Ecto neural progenitor cell (in vitro differentiated cells): ENCODE measurements at places on chromosomes 11 and 22.

GRCh38 chr11:117745346-117745745 lies 51.7 kb downstream of the DSCAML1 start:
- DNase-seq = no peak

DNA sequence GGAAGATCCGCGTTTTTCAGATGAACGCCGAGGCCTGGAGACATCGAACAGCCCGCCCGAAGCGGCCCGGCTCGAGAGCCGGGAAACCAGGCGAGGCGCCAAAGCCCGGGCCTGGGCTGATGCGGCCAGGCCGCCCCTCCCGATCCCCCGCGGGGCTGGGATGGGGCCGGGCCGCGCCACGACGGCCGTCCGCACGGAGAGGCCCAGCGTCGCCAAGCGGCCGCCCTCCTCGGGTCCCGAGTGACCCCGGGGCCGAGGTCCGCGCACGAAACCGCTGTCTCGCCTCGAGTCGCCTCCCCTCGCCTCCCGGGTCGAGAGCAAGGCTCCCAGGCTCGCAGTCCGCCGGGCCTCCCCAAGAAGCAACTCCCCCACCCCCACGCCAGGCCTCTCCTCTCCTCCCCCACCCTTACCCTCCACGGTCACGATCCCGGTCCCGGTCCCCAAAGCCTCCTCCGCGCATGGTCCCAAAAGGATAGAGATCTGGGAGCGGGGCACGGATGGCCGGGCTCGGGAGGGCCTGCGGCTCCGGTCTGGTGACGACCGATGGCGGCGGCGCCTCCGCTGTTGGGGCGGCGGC lies 482 bp downstream of the DDX17 start:
- DNase-seq = no peak

GRCh38 chr11:134379241-134379640 lies 32.8 kb downstream of the B3GAT1 start:
- DNase-seq = no peak

GRCh38 chr22:39718921-39719475 lies 148.4 kb downstream of the CACNA1I start:
- DNase-seq = no peak

DNA sequence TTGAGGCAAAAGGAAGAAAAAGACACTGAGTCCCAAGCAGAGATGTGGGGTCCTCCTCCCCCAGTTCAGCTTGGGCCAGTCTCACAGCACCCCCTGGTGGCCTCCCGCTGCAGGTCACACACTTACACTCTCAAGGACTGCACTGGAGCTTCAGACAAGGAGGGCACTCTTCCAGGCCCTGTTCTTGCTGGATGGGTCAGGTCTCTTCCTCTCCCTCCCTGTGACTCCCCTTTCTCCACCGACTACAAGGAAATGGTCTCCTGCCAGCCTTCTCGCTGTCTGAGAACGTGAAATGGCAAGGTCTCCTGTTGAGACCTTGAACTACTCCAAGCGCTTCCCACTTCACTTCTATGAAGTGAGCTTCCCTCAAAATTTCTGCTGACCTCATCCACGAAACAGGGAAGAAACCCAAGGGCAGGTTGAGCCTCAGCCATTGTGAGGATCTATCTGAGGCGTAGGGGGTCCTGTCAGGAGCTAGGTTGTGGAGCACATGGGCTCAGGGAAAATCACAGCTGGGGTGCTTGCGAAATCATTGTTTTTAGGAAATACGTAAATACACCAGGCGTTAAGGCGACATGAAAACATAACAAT lies 11.2 kb upstream of the IGLL1 start:
- DNase-seq = peak; percentile 87

GRCh38 chr11:102610200-102610599 lies 14.9 kb downstream of the MMP20 start:
- DNase-seq = no peak

- no peak for DNase-seq
These were observed 38.9 kb downstream of the MUC2 start for GRCh38 chr11:1113405-1114201.

GRCh38 chr22:49106096-49106841 lies 721.4 kb downstream of the BRD1 start:
- DNase-seq = no peak

GRCh38 chr11:45647329-45647728 lies 18.1 kb downstream of the CHST1 start:
- DNase-seq = no peak

GRCh38 chr11:130523609-130524008 lies 75.2 kb downstream of the ADAMTS15 start:
- no peak for DNase-seq

DNA sequence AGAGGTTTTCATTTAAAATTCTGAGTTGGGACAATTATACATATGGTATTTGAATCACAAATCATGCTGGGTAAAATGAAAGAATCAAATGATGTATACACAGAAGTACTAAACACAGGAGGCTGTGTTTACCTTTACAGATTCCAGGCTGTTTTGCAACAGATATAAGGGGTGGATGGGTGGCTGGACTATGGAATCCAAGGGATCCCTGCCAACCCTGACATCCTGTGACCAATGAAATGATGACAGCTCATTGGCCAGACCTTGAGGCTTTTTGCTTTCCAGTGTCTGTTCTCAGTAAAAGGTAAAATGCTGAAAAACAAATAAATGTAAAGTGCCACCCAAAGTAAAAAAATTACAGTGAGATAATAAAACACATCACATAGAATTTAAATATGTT lies 3.3 kb upstream of the DDI1 start:
- no peak for DNase-seq

- no peak for DNase-seq
These were observed 638.5 kb downstream of the NTM start for GRCh38 chr11:132008872-132009271.

DNA sequence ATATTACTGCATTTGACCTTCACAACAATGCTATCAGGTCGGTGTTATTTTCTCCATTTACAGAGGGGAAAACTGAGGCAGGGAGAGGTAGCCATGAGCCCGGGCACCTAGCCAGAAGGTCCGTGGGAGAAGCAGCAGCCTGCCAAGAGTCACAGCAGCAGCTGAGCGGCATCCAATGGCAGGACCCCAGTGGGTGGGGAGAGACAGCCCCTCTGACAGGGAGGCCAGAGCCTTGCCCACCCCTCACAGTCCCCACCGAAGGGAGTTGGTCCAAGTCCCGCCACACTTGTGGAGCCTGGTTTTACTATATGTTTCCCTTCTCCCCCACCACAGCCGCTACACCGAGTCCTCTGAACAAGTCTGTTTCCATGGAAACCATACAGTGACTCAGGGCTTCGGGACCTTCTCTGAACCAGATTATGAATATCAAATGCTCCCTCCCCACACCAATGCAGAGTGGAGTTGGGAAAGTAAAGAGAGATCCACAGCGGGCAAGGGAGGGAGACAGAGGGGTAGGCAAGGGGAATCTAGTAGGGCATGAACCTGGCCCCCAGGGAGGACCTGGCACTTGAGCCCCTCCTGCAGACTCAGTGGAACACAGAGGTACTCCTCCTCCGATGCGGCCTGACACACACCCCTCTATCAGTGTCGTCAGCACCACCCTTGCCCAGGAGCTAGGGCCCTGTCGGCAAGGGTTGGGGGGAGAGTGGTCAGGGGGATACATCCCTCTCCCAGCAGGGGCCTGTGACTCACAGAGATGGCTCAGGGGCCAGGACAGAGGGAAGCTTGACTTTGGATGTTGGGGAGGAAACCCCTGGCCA lies 2.5 kb downstream of the CHST1 start:
- DNase-seq = no peak

GRCh38 chr11:5923427-5923776 lies 18.6 kb upstream of the OR56A3 start:
- no peak for DNase-seq

DNA sequence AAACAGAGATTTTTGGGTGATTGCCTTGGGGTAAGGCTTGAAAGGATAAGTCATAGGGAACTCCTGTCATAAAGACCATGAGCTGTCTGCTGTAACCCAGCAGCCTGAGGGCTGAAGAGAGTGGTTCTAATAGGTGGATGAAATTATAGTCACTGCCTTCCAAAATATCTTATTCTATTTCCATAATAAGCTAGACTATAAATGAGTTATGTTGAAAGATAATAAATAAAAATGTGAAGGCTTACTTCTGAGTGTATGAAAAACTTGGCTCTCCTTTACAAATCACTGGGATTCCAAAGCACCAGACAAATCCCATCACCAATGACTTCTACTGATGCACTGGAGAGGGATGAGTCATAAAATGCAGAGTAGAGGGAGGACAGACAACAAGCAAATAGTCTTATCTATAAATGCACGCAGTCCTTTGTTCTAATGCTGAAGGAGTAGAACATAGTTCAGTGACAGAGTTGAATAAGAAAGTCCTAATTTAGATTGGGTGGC lies 775.0 kb upstream of the LRRC4C start:
- DNase-seq = no peak

DNA sequence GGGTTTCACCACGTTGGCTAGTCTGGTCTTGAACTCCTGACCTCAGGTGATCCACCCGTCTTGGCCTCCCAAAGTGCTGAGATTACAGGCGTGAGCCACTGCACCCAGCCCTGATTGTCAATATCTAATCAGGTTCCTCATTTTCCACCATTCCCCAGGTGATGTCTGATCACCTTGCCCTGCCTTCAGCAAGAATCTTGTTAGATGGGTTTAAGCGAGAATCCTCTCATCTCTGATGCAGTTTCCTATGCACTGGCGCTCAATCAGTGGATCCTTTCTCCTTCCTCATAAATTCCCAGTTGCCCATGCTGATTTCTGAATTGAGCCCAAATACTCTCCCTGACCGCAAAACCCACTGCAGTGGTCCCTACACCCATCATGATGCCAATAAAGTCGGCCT lies 664 bp upstream of the ZC3H7B start:
- no peak for DNase-seq

DNA sequence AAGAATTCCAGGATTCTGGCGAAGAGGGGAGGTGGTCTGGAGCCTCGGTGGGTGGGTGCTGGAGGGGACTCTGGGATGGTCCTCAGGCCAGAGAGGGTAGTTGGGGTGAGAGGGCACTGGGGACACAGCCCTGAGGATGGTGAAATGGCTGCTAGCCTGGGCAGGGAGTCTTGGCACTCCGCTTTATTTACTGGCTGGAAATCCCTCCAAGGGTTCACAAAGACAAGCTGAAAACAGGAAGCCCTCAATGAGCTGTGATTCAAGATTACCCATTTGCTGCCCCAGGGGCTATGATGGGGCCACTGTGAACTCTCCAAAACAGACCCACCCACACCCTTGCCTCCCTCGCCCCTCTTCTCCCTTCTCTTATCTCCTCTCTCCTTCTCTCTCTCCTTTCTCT lies 71.9 kb downstream of the FBXO7 start:
- DNase-seq = no peak

DNA sequence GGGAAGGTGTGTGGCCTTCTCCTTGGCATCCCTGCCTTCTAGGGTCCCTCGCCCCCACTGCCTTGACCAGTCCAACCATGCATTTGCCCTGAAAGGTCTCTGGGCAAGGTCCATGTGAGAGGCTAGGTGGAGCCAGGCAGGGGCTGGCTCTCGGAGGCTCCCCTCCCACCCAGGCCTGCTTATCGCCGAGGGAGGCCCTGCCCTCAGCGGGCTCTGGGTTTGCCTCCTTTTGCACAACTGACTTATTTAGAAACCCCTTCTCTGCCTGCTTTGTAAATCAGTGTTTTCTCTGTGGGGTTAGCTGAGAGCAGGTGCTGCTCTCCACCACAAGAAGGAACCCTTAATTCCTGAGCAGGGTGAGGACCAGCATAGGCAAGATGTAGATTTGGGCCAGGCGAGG lies 47.7 kb downstream of the CD82 start:
- DNase-seq = no peak

DNA sequence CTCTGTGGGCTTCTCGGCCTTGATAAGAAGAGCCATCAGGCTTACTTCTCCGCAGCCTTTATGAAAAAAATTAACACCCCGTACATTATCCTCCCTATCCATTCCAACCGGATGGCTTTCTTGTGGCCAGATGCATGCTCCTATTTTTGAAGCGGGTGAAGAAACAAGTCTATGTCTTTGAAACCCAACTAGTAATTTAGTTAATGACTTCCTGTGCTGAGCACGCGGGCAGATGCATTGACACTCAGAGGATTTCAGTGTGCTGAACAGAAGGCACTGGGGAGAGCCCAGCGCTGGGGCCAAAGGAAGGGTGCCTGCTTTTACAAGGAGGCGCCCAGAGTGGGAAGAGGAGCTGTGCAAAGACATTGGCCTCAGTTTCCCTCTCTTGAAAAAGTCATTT lies 53.3 kb downstream of the ARHGAP8 start:
- DNase-seq = no peak

DNA sequence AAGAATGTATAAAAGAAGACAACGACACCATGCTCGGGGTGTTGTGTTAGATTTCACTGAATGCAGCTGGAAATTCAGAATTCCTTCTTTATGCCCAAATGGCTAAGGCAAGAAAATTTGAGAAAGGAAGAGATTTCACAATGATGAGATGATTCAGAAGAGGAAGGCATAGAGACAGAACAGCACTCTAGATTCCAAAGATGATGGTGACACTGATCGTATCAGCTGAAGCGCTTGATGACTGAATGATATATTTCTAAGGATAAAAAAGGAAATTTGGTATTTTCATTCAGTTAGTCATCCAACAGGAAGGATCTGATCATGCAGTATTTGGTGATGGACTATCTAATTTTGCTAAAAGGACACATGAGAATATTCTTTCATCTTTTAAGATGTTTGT lies 189.2 kb downstream of the EFCAB6 start:
- no peak for DNase-seq

DNA sequence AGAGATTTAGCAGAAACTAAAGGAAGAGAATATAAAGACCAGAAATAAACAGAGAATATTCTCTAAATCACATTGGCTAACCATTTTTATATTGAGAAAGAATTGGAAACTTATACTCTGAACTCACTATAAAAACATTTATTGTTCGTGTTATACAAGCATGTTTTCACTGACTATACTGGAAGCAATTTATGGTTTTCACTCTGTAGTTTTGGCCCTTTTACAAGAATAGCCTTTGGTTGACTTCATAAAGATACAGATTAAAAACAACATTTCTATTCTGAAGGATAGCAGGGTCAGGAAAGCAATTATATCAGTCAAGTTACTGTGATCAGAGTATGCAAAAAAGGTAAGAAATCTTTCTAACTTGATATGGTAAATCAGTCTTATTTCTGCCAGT lies 965.7 kb upstream of the FAT3 start:
- no peak for DNase-seq

DNA sequence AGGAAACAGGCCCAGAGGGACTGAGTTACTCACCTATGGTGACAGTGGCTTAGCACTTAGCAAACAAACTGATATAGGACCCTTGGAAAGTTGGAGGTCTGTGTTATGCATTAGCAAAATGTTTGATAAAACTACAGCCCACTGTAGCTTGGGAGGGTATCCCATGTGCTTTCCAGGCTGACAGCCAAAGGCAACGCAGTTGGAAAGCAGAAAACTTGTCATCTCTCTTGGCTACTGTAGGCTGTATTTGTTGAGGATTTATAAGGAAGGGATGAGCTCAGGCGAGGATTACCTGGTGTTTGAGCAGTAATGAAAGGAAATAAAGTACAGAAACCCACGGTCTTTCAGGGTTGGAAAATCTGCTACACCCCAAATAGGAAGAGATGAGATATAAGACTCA lies 23.8 kb downstream of the SDHAF2 start:
- DNase-seq = no peak

- DNase-seq = peak; percentile 79
These were observed 2.9 kb upstream of the SGSM1 start for GRCh38 chr22:24803064-24803542.

- DNase-seq = peak; percentile 100
These were observed 648 bp upstream of the NUDT8 start for GRCh38 chr11:67630228-67630942.

GRCh38 chr11:3055891-3056290 lies 1.3 kb downstream of the CARS1 start:
- no peak for DNase-seq

GRCh38 chr11:118827118-118827517 lies 36.2 kb upstream of the DDX6 start:
- DNase-seq = no peak

GRCh38 chr11:34363363-34364084 lies 5.7 kb upstream of the ABTB2 start:
- DNase-seq = no peak
